Activated CD4-positive, alpha-beta T cell treated with anti-CD3 and anti-CD28 coated beads for 36 hours (primary cell): ENCODE measurements at places on chromosomes 5 and 9. TPM values are rescaled to one million over a fixed set of nuclear protein-coding genes. Genes with fewer than 3 reads are reported as not detected.

UGCG gene
- total RNA-seq = 14.2 TPM

- no peak for DNase-seq
Measured at GRCh38 chr5:74798977-74799911, 32.2 kb downstream of the NSA2 start.

GRCh38 chr9:95021166-95021886 lies 294.8 kb downstream of the AOPEP start:
- DNase-seq = no peak

GRCh38 chr5:96584712-96585111 lies 77.5 kb upstream of the CAST start:
- no peak for DNase-seq
